H4 (cell line): ENCODE measurements at places on chromosomes 13 and 19. TPM values are rescaled to one million over a fixed set of nuclear protein-coding genes. Genes with fewer than 3 reads are reported as not detected.

- DNase-seq = no peak
Measured at GRCh38 chr13:25151626-25152195, 20.4 kb downstream of the AMER2 start.

DNA sequence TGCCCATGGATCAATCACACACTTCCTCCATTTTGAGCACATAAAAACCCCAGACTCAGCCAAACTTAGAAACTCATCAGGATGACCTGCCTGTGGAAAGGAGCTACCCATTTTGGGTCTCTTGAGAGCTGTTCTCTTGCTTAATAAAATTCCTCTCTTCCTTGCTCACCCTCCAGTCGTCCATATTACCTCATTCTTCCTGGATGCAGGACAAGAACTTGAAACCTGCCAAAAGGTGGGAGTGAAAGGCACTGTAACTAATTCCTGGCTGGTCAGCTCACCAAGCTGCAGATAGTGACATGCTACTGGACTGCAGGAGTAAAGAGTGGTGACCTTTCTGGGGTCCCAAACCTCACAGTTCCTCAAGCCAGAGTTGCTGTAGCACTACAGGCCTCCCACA, 20.2 kb downstream of the LIG4 start:
- no peak for DNase-seq

DNA sequence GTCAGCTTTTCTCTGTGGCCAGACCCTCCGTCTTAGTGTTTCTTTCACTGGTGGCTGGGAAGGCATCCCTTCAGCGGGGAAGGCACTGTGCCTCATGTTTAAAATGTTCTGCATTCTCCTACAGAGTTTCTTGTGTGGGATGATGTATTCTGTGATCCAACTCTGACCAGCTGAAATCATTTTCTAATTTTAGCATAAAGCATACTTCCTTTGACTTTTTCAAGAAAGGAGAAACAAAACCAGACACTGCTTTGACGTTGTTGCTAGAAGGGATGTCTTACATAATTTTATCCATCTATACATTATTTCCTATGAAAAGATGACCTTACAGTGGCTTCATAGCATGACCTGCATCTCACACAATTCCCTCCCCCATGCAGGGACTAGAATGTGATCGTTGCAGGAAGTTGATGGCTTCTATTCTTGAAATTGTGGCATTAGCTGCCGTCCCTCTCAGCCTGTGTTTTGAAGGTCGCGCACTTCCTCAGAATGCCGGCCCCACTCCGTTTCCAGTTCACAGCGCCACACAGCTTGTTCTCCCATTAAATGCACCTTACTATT, 38.6 kb upstream of the TEX29 start:
- DNase-seq = no peak

DNA sequence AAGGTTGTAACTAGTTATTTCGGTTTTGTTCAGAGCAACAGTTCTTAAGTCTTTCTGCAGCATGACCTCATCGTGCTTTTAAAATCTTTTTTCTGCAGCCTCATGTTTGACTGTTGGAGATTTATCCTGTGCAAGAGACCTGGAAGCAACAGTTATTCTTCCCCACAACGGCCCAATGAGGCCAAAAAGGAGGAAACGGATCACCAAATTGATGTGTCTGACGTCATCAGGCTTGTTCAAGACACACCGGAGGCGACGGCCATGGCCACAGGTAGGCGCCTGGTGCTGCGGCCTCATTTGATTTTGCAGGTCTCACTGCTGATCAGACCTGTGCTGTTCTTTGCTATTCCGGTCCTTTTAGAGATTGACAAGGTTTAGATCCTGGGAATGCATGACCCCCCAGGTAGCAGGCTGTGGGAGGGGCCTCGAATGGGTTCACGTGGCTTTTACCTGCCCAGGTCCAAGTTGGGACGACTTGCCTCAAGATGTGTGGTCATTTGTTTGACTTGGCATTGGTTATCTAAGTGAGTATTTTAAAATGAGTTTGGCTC, 66.8 kb upstream of the MCF2L start:
- no peak for DNase-seq

GRCh38 chr13:71300602-71301001, 566.4 kb downstream of the DACH1 start:
- no peak for DNase-seq

- DNase-seq = no peak
Measured at GRCh38 chr13:80604098-80604497, 263.2 kb upstream of the SPRY2 start.

- no peak for DNase-seq
Measured at GRCh38 chr19:2631213-2631821, 71.2 kb downstream of the GNG7 start.

ZNF69 gene
- total RNA-seq = 4.1 and 5.0 TPM in 2 replicates

TMEM205 gene
- total RNA-seq = 74.7 and 139 TPM in 2 replicates
